Neural progenitor cell (in vitro differentiated cells): ENCODE measurements at places on chromosomes 4 and X. TPM values are rescaled to one million over a fixed set of nuclear protein-coding genes. Genes with fewer than 3 reads are reported as not detected.

PRDM5 gene
- total RNA-seq, result 36.2 and 51.7 TPM in 2 replicates

NXT2 gene
- total RNA-seq, result 25.1 and 42.4 TPM in 2 replicates

SLC9B1 gene
- total RNA-seq, result not detected in 2 replicates

KANTR gene
- 19.0 and 30.9 TPM in 2 replicates for total RNA-seq

KLHL2 gene
- 18.6 and 24.3 TPM in 2 replicates for total RNA-seq

NEXMIF gene
- 1.1 and 2.8 TPM in 2 replicates for total RNA-seq

P2RY4 gene
- 0.28 TPM in 1 of 2 replicates, not detected in the other for total RNA-seq

SPANXN3 gene
- not detected in 2 replicates for total RNA-seq

SYNPO2 gene
- total RNA-seq, result 0.09 TPM in 2 replicates

IL2 gene
- not detected in 2 replicates for total RNA-seq

CCNG2 gene
- 214 and 366 TPM in 2 replicates for total RNA-seq

RTL5 gene
- 1.0 and 1.9 TPM in 2 replicates for total RNA-seq

TASL gene
- not detected in 2 replicates for total RNA-seq

CXorf49 gene
- total RNA-seq, result not detected in 2 replicates

FTHL17 gene
- total RNA-seq, result not detected in 2 replicates

USP17L29 gene
- total RNA-seq, result not detected in 2 replicates

TSPAN6 gene
- 138 and 205 TPM in 2 replicates for total RNA-seq

AP1AR gene
- 28.5 and 41.9 TPM in 2 replicates for total RNA-seq

NHSL2 gene
- 3.9 and 4.0 TPM in 2 replicates for total RNA-seq

HHIP gene
- total RNA-seq, result not detected in 2 replicates

FGF13 gene
- total RNA-seq, result 19.2 and 23.8 TPM in 2 replicates

MTNR1A gene
- 0.43 and 1.6 TPM in 2 replicates for total RNA-seq

SPOCK3 gene
- total RNA-seq, result 0.21 and 0.34 TPM in 2 replicates

CLCN4 gene
- total RNA-seq, result 6.5 and 6.6 TPM in 2 replicates

IQSEC2 gene
- total RNA-seq, result 3.5 and 8.3 TPM in 2 replicates

EDNRA gene
- 2.9 and 3.4 TPM in 2 replicates for total RNA-seq

FMR1NB gene
- not detected in 2 replicates for total RNA-seq

DUSP9 gene
- 0.21 and 2.0 TPM in 2 replicates for total RNA-seq

C4orf50 gene
- 0.09 and 0.32 TPM in 2 replicates for total RNA-seq

MAGEA11 gene
- total RNA-seq, result not detected in 2 replicates

IL13RA2 gene
- not detected in 2 replicates for total RNA-seq
